ENCODE measurements at places on chromosomes 11 and 22.

- no peak for DNase-seq
These were observed 1269.2 kb downstream of the LRRC4C start for GRCh38 chr11:40190294-40190693.

DNA sequence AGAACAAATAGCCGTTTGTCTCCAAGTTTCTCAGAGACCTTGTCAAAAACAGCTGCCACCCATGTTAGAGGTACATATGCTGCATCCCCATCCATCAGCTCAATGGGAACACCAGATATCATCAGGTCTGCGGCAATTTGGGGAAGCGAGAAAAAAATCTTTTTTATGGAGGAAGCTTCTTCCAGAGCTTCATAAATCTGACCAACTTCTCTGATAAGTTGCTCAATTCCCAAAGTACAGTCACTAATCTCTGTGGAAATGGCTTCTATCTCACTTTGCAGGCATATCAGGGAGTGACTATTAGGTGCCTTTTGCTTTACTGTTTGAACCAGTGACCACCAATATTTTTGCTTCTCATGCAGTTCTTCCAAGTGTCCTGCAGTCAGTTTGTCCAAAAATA is 34.3 kb upstream of the MRPL17 start:
- DNase-seq = no peak

- no peak for DNase-seq
These were observed 26.4 kb downstream of the IGLL5 start for GRCh38 chr22:22913989-22914388.

DNA sequence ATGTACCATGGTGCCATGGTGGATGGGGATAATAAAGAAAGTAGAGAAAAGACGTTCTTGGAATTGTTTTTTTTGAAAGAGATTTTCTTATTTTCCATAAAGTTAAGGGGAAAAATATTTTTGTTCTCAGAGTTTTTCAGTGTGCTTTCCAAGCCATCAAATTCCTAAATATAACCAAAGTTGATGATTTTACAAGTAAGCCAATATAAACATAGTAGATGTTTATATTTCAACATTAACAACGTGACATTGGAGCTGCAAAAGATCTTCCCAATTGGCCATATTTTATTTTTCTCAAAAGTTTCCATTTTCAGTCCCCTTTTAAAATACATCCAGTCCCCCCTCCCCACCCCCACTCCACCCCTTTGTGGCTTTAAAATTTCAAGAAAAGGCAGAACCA is 80.9 kb upstream of the PICALM start:
- DNase-seq = peak; percentile 10

DNA sequence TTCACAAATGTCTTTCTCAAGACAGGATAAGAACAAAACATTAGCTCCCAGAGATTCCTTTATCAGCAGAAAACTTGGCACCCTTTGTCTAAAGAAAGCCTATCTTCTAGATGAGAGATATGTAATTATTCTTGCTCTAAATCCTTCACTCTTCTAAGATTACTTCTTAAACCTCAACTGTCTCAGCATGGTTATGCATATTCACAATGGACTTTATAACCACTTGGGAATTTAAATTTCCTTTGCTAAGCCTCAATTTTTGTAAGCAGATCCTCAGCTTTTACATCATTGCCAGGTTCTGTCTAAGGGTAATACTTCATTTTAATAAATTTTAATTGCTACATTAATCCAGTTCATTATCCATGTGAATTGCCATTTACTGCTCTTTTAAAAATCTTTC is 433.6 kb upstream of the DDI1 start:
- DNase-seq = no peak

GRCh38 chr11:64767344-64768299 is 7.8 kb upstream of the PYGM start:
- DNase-seq = peak; percentile 52

DNA sequence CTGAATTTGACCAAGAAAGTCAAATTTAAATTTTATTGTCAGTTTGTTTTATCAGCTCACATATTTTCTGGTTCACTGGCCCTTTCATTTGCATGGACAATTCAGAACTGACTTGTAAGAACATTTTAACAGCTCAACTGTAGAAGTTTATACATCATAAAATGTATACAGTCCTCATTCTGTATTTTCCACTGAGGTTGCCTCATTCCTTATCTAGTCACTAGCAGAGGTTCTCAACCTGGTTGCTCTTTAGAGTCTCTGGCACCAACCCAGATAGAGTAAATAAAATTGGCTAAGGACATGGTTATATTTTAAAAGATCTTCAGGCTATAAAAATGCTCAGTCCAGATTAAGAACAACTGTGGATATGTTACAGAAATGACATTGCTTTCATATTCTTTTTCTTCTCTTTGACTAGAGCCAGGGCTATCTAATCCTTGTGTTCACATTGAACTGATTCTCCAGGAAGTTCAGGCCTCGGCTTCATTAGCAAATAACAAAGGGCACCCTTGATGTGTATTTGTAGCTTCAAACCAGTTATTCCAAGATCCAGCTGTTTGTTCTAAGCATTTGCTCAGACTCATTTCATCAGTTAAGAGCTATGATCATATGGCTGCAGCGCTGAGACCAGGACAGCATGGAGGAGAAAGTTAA is 782.5 kb downstream of the ETS1 start:
- DNase-seq = no peak

DNA sequence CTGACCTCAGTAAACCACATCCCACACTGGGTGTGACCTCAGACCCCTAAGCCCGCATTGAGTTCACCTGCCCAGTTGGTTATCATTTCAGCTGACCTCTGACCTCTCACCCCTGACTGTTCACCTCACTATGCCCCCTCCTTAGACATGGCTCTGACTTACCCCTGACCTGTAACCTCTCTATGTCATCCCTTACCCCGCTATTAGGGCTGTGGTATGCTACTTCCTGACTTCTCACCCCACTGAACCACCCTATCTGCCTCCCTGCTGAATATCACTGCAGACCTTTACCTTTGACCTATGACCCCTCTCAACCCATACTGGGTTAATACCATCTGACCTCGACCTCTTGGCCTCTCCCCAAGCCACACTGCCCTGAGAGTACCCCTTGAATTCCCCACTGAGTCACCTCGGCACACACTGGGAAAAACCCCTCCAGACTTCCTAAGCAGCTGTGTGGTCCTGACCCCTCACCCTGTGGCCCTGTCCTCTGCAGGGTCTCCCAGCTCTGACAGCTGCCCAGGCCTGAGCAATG is 8.3 kb downstream of the PLCB3 start:
- peak; percentile 6 for DNase-seq

DNA sequence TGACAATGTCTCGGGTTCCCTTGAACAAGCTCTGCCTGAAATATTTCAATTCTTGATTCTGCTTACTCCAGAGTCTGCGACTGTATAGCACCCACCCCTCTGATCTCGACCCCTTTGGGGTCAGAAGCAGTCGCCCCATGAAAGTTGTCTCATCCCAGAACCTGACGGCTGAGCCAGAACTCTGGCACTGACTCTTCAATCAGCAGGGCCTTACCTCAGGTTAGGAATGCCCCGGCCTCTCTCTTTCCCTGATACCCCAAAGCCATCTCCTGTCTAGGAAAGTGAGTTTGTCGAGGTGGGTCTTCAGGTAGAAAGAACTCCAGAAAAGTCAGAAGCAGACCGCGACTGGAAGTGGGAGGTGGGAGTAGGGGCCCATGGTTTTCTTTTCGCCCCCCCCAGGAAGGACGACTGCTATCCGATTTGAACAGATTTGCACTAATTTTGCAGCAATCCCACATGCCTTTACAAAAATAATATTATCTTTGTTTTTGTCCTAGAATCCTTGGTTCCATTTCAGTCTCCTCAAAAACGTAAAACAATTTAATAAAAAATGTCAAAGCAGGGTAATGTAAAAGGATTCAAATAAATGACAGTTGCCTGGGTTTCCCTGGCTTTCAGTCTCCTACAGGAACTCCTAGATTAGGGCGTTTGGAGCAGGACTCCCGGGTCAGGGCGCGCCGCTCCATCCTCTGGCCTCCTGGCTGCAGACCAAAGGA is 898 bp upstream of the ROBO3 start:
- no peak for DNase-seq

- no peak for DNase-seq
These were observed 9.7 kb upstream of the CCKBR start for GRCh38 chr11:6249770-6250555.

GRCh38 chr11:64250415-64251015 is 815 bp upstream of the PLCB3 start:
- DNase-seq = no peak

DNA sequence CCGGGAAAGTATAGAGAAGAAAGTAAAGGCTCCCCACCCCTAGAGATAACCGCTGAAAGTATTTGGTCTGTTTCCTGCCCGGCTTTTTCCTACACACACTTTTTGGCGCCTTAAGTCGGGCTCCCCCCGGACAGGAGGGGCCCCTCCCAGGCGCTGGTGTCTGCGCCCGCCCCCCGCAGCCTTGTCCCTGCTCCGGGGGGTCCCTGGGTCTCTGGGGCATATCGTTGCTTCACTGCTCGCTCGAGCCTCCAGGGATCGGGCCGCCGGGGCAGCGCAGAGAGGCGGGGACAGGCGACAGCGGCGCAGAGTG is 928 bp upstream of the CRACR2B start:
- no peak for DNase-seq

GRCh38 chr11:134686460-134687061 is 274.5 kb upstream of the B3GAT1 start:
- DNase-seq = no peak

GRCh38 chr11:100637706-100638105 is 49.4 kb upstream of the ARHGAP42 start:
- no peak for DNase-seq

GRCh38 chr11:68004551-68005335 is 846 bp upstream of the UNC93B1 start:
- no peak for DNase-seq

- no peak for DNase-seq
These were observed 236.8 kb downstream of the DCDC1 start for GRCh38 chr11:31132531-31133421.

- no peak for DNase-seq
These were observed 27.7 kb downstream of the RTN4R start for GRCh38 chr22:20240447-20240764.

GRCh38 chr22:22946131-22946530 is 58.5 kb downstream of the IGLL5 start:
- no peak for DNase-seq

- DNase-seq = no peak
These were observed 39.2 kb upstream of the SLC22A25 start for GRCh38 chr11:63282579-63282978.

Data from PC-9 (cell line).